ENCODE measurements at places on chromosomes 16 and 17.

GRCh38 chr17:8420041-8420934 lies 15.4 kb upstream of the NDEL1 start:
- ATAC-seq: no peak

- no peak for ATAC-seq
These were observed 16.1 kb downstream of the SLFN5 start for GRCh38 chr17:35259001-35259400.

- peak; percentile 22 for ATAC-seq
These were observed 82.3 kb downstream of the CMIP start for GRCh38 chr16:81526935-81527334.

DNA sequence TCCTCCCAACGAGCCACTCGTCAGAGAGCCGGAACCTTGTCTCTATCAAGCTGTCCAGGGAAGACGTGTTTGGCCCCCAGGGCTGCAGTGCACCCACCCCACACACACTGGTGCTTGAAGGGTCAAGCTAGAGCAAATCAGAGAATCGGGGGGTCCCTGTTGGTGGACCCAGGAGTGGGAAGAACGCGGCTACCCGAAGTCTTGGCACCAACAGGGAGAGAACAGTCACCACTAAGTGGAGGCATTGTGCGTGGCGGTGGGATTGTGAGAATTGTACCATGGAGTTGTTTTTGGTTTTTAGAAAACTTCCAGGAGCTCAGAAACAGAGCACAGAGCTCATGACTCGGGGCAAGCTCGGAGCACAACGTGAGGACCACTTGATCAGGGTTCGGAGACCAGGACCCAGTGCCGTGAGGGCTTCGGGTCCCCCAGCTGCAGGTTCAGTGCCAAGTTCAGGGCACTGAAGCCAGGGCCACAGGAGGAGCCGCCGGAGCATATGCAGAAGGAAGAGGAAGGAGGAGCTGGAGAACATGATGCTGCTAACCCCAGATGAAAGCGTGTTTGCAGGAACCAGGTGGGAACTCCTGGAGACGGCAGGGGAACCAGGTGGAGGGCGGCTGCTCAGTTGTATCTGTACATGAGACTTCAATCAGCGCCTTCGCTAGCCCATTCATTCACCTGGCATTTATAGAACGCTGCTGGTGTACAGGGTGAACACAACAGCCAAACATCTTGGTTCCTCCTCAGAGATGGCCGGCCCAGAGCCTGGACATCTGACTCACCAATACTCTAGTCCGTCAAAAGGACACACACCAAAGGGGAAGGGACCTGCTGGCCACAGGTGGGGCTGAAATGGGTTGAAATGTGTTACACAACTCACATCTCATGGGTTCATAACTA lies 42.8 kb downstream of the METRNL start:
- no peak for ATAC-seq

DNA sequence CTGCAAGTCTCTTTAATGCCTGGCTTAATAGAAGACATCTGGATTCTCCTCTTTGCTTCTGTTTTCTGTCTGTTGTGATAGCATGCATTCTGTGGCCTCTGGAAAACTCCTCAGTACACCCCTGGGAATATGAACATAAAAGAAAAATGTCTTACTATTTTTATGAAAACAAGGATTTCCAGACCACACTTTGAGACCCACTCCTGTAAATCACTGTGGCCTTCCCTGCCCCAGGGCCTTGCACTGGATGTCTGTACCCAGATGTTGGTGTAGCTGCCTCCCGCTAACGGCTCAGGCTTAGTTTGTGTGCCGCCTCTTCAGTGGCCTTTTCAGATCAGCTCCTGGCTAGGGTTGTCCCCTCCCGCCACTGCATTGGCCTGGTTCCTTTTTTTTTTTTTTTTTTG lies 126.6 kb downstream of the SOCS1 start:
- ATAC-seq: peak; percentile 4

Data from motor neuron (in vitro differentiated cells).